Esophagus squamous epithelium (tissue), 5 donors: ENCODE measurements at places on chromosomes 6 and 20.

DNA sequence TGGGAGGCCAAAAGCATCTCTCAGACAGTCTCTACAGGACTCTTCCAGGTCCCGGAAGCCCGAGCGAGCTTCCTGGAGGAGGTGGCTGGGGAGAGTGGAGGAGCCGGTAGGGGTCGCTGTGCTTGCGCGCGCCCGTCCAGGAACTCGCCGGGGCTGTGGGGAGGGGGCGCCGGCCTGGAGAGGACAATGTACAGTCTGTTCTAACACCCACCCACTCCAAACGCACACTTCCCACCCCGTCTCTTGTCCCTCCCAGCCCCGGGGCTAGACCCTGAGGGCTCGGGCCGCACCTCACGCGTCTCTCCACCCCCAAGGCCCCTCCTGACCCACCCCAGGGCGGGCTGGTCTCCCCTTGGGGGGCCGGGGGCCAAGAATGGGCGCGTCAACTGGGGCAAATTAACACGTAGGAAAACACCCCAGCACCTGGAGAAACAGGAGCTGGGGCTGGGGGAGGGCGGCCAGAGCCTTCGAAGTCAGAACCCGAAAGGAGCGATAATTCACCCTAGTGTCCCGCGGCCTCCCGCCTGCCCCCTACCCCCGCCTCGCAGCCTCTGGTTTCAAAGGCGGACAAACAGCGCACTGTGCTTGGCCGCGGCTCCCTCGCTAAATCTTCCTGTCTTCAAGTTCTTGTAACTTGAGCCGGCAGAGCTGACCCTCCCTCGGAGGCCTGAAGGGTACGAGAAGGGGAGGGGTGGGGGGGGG lies 103.2 kb upstream of the FOXP4 start:
- DNase-seq = no peak

DNA sequence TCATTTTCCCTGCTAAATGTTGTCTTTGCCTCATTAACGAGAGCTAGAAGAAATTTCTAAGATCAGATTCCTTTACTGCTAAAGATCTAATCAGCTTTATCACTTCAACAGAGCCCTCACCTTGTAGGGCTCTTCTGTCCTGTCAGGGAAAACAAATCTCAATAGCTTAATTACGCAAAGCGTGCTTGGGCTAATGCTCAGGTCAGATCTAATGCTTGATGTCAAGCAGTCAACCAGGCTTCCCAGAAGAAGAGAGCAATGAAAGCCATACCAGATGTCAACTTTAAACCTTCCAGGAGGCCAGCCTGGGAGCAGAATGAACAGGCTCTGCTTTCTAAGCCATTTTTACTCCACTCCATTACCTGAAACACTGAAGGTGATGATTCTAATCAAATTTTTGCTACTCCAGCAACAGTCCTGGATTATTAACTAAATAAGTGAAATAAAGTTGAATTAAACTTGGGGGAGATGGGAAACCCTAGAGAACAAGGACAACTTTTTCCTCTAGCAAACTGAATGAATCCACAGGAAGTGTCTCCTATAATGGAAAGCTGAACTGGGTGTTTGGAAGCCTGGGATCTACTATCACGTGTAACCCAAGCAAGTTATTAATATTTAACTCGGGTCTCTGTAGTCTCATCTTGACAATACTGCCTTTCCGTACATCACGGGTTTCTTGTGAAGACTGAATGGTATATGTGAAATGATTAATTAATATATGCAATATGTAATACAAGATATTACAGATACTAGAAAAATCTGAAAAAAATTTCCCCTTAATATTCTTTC lies 273.7 kb downstream of the PTPRK start:
- DNase-seq = no peak

DNA sequence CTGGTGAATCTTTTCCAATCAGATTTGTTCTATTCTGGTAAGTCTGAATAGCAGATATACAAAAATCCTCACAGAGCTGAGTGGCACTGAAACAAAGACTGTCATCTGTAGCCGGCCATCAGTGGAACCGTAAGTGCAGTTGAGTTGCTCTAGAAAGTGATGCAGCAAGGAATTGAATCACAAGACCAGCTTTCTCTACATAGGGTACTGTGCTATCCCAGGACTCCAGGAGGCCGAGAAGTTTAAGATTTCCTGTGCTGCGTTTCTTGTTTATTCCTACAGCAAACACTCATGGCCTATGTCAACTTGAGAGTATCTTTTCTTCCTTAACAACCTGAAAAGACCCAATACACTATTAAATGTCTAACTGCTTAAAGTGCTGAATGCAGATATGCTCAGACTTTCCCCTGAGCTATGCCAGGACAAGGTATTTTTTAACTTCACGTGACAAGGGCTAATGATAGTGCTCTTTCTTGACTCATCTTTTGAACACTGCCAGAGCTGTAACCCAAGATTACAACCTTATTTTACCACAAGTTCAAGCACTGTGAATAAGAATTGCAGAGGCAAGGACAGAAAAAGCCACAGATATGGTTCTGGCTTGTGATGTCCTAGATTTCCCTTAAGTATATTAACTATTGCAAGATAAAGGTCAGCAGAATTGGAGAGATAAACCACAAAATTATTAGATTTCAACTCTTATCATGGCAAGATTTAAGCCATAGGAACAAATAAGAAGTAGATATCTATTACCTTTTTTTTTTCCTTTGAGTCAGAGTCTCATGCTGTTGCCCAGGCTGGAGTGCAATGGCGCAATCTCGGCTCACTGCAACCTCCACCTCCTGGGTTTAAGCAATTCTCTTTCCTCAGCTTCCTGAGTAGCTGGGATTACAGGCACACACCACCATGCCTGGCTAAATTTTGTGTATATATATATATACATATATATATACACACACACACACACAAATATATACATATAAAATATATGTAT lies 71.6 kb downstream of the GJA1 start:
- no peak for DNase-seq

DNA sequence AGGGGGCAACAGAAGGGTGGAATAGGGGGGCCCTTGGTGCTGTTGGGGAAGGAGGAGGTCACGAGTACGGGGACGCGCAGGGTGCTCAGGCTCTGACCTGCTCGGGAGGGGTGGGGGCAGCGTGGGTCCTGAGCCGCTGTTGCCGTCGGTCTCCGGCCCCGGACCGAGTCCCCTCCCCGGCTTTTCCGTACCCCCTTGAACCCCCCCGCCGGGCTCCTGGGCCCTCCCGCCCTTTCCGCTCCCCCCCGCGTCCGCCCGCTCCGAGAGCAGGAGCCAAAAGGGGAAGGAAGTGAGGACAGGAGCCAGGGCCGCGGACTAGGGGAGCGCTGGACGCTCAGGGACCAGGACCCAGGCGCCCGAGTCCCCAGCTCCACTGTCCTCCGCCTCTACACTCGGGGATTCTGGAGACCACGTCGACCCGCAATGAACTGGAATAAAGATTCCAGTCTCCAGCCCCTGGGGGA lies at the start of gene RGL2:
Gene RGL2, minus strand, starts transcription at position 170 of the 464 bp plus-strand sequence. CDS start 332 bp downstream, outside the sequence.
- no peak for DNase-seq

GRCh38 chr6:97100696-97101095 lies 176.2 kb downstream of the KLHL32 start:
- no peak for DNase-seq

GRCh38 chr6:54282186-54282585 lies 26.1 kb upstream of the TINAG start:
- DNase-seq = no peak

- DNase-seq = no peak
Observed at GRCh38 chr6:148559848-148560433, 186.9 kb upstream of the UST start.

- DNase-seq = no peak
Observed at GRCh38 chr6:89475101-89475500, 42.1 kb downstream of the ANKRD6 start.

GRCh38 chr20:5041433-5041832 lies 40.1 kb upstream of the SLC23A2 start:
- no peak for DNase-seq

- no peak for DNase-seq
Observed at GRCh38 chr6:3163248-3163594, 5.9 kb upstream of the TUBB2A start.

DNA sequence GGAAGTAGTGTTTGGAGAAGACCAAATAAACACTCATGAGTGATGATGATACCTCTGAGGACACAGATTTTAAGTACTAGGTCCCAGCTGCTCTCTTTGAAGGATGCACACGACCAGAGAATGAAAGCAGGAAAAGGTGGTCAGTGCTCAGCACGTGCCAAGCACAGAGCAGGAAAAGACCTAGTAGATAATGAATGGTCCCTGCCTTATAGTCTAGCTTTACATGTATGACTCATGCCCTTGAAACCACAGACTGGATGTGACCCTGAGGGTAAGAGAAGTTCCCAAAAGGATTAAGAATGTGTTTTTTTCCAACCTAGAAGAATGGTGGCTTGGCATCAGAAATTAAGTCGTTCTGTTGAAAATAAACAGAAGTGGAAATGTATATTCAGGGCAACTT lies 2.8 kb upstream of the MC3R start:
- no peak for DNase-seq

DNA sequence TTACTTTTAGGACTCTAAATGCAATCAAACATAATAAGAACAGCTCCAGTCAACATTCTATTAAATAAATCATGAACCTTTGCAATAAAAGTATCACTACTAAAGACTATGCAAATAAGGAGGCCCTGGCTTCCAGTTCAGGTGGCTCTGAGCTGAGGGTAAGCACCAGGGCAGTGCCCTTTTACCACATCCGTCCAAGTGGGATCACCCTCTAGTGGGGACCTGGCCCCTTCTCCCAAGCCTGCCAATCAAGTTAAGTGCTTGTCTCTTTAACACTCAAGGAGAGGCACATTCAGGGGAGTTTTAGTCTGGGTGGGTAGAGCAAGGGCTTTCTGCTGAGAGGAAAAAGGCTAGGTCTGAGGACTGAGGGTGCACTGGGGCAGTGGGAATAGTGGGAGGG lies 161.4 kb downstream of the TMEM200A start:
- DNase-seq = no peak

- DNase-seq = no peak
Observed at GRCh38 chr20:3747471-3747870, 15.0 kb downstream of the HSPA12B start.

DNA sequence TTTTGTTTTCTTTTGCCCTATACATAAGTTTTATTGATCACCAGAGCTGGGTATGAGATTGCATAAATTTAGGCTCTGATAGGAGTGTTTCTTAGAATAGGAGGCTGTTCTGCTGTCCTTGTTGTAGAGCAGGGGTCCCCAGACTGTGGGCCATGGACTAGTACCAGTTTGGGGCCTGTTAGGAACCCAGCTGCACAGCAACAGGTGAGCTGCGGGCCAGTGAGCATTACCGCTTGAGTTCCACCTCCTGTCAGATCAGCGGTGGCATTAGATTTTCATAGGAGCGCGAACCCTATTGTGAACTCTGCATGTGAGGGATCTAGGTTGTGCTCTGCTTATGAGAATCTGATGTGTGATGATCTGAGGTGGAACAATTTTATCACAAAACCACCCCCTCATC lies 26.2 kb downstream of the PHF3 start:
- DNase-seq = no peak

- DNase-seq = no peak
Observed at GRCh38 chr6:35057449-35058357, 83.4 kb downstream of the TCP11 start.

- DNase-seq = no peak
Observed at GRCh38 chr20:4885877-4886276, 115.4 kb downstream of the SLC23A2 start.

DNA sequence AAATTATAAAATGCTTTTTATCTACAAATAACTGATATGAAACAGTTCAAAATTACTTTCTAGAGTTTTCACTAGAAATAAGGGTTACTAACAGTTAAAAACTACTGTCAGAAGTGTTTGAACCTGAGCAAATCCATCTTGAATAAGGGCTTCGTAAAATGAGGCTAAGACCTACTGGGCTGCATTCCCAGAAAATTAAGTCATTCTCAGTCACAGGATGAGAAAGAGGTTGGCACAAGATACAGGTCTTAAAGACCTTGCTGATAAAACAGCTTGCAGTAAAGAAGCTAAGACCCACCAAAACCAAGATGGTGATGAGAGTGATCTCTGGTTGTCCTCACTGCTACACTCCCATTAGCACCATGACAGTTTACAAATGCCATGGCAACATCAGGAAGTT lies 93.7 kb downstream of the PLG start:
- DNase-seq = no peak

DNA sequence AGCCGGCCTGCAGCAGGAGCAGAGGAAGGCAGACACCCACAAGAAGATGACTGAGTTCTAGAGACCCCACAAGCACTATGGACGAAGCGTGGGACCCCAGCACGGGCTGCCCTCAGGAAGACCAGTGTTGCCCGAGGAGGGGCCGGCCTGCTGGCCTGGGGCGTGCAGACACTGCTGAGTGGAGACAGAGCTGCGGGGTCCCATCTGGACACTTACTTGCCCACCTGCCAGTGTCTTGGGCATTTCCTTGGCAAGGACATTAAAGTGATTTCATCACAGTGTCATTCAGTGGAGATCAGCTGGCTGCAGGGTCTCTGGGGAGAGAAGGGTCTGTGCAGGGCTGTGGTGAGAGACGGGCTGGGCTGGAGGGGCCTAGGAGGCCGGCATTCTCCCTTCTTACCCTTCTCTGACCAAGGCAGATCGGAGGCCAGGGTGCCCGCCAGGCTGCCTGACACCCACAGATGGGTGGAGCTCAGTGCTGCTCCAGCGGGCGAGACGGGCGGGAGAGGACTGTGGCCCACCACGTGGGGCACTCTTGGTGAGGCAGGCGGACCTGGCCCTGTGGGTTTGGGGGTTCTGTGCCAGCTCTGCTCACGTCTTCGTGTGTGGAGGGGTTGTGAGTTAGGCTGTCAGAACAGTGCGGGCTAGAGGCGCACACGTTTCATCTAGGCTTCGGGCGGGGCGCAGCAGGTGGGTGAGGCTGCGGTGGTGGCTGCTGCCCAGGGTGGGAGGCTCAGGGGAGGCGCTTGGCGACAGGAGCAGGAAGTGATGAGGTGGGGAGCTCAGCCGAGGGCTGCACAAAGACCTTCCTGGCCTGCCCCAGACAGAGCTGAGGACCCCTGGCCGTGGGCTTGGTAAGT lies at the start of gene LIME1:
Gene LIME1, plus strand, starts transcription at position 806 of the 860 bp plus-strand sequence. CDS start 886 bp downstream, outside the sequence.
- DNase-seq = no peak

DNA sequence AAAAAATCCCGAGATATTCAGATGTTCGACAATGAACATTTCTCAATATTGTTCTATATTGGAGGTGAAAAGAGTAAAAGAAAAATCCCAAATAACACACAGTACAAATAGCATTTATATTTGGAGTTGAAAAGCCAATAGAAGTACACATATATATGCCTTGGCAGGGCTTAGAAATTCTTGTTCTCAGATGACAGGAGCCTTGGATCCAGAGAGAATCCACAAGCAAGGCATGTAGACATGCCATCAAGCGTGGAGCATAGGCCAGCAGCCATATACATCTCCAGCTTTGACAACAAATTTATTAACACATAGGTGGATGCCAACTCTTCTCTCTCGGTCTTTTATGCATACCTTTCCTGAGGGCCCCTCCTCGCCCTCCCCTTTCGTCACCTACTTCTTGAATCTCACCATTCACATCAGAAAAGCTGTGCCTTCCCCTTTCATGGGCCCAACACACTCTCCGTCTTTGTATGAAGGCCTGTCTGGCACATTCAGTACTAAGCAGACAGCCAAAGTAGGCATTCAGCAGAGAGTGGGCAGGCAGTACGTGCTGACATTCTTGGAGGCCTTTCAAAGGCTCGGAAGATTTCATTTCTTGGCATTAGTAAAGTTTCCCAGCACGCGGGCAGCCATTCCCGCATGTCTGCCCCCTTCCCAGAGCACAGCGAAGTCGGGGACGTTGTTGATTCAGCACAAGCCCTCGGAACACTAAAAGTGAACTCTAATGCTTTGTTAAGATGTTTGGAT lies 18.2 kb downstream of the NEDD9 start:
- DNase-seq = no peak

- DNase-seq = no peak
Observed at GRCh38 chr20:62437927-62438326, 10.6 kb upstream of the RBBP8NL start.

GRCh38 chr20:19404826-19405225 lies 192.4 kb downstream of the SLC24A3 start:
- no peak for DNase-seq

GRCh38 chr6:54830216-54830615 lies 16.4 kb upstream of the FAM83B start:
- DNase-seq = no peak
